ENCODE measurements at places on chromosomes 7 and 10.

DNA sequence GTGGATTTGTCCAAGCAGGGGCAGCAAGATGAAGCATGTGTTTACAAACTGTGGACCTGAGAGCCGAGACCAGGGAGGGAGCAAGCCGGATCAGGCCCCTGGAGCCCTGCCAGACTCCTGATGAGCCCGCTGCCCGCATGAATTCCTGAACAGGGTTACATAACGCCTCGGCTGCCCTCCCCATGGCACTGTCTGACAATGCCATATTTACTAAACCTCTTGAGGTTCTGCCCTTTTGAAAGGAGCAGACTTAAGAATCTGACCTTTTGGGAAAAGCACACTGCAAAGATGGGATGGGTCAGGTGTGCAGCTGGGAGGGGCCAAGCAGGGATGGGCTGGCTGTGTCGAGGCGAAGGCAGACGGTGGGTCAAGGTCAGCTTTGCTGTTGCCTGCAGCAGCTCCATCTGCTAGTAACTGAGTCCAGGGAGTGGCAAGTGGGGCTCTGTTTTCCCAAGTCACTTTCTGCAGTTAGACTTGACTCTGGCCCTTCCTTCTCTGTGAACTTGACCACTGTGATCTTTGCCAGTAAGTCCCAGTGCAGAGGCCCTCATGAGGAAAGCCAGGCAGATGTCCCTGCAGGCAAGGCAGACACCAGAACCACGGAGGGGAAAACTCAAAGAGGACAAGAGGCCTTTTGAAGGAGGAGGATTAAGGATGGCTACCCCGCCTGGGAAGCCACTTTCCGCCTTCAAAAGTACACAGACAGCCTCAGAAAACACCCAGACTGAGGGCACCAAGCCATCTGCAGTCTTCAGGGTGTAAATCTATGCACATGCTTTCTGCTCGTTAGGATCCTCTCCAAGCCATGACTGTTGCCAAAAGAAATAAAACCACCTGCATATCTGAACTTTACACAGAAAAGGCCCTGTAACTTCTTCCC is 175.8 kb downstream of the TNS3 start:
- peak; percentile 51 for DNase-seq

DNA sequence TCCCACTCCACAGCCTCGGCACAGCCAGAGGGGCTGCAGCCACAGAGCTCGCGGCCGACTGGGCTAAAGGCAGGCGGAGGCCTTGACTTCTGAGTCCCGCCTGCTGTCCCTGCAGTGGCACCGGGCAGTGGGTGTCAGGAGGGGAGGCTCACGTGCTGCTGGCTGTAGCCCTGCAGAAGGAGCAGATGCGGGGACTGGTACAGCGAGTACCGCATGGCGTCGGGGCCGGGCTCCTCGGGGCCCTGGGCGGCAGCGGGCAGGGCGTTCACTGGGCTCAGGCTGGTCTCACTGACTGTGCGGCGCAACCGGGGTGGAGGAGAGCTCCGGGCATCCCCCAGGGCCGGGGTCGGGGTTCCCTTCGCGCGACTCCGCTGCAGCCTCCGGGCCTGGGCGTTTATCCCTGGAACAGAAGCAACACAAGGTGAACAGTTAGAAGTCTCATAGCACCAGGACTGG is 25.6 kb downstream of the PAPOLB start:
- no peak for DNase-seq

- no peak for DNase-seq
Observed at GRCh38 chr7:158023157-158023556, 564.5 kb downstream of the PTPRN2 start.

GRCh38 chr7:134740376-134740775 is 39.1 kb upstream of the CALD1 start:
- no peak for DNase-seq

DNA sequence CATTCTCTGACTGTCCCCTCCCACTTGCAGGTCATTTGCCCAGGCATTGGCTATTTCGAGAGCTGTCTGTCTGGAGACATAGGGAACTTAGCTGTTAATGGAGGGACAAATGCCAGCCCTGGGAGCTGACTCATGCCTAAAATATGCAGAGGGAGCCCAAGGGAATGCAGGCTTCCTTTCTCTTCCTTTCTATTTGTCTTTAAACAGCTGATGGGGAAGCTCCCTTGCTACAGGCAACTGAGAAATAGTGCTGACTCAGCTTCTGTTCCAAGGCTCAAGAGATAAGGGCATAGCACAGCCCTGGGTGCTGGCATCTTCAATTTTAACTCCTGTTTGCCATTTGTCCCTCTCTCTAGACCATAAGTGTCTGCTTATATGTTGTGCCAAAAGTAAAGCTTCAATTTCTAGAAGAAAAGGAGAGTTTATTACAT is 82.7 kb upstream of the C1GALT1 start:
- peak; percentile 97 for DNase-seq

DNA sequence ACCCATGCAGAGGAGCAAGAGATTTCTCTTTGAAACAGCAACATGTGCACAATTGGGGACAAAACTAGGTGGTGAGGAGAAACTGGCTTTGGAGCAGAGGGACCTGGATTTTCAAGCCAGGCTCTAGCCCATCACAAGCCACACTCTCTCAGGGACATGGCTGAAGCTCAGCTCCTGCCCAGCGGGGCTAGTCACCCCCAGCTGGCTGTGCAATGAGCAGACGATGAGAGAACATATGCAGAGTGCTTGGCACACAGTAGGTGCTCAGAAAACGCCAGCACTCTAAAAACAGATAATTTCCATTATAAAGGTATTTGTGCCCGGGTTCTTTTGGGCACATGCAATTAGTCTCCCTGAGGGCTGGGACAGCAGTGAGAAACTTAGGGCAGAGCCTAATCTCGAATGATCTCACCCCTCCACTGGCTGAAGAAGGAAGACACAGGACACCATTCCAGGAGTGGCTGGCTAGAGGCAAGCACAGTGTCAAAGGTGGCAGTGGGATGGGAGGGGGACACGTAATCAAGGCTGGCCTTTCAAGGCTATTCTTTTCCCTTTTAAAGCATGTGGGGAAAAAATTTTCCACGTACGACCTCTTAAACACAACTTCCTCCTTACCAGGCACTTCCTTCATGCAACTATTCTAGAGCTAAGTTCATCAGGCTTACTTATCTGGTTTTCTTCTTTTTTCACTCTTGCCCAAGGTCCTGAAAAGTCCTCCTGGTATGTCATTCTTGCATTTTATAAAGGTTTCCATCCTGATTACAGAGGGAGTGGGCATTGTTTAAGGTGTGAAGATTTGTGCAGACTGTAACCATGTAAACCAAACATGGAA is 15.1 kb downstream of the FAM53B start:
- no peak for DNase-seq

- no peak for DNase-seq
Observed at GRCh38 chr7:35259523-35259908, 5.6 kb upstream of the TBX20 start.

DNA sequence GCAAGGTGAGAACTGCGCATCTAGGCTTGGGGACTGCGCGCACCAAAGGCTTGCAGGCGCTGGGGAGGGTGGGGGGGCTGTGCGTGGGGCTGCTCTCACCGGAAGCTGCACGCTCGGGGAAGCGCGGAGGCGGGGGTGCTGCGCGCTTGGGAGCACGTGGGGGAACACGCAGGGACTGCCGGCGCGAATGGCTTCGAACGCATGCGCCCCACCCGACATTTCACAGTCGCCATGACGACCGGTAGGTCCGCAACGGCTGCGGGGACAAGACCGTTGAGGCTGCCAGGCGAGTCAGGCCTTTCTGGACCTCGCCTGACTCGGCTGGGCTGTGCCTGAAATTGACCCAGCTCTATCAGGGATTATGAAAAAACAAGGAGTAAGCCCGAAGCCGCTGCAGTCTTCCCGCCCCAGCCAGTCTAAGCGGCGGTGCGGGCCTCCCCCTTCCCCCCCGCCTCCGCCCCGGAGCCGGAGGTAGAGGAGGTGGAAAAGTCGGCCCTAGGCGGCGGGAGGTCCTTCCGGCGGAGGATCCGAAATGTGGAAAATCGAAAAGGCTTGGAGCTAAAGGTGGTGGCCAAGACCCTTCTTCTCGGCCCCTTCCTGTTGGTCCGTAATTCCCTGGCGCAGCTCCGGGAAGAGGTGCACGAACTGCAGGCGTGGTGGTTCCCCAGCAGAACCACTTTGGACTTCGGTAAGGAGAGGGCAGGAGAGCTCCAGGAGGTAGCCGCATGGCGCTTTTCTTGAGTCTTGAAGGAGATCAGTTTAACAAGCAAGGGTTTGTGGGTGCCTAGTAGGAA is 34.9 kb upstream of the STEAP1 start:
- peak; percentile 6 for DNase-seq

- no peak for DNase-seq
Observed at GRCh38 chr10:2445370-2445769, 622.0 kb upstream of the PFKP start.

GRCh38 chr10:98425511-98426352 is 10.8 kb upstream of the PYROXD2 start:
- DNase-seq = peak; percentile 65

- DNase-seq = no peak
Observed at GRCh38 chr10:133091316-133091715, 3.6 kb downstream of the ADGRA1 start.

DNA sequence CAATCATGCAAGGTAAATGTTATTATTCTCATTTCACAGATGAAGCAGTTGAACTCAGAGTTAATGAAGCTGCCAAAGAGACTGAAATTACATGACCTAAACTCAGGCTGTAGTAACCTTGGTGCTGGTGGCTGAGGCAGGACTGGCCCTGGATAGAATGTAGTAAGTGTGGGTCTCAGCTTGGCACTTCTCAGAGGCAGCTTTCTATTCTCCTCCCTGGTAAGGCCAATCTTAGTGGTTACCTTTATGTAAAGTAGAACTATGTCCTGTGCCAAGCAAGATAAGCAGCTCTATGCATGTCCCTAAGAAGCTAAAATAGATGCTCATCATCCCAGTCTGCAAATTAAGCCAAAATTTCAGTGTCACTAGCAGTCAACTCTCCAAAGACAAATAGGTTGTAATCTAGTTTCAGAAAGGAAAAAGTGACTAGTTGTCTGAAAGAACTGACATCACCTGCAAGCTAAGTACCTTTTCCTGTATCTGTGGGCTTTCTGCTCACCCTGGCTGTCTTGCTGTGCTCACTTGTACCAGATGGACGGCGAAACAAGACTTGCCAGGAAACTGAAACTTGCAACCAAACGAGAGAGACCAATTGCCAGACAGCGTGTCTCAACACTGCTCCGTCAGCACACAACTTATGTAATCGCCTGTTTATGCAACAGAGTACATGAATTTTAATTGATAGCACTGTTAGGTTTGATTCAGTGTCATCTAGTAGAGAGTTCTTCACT is 43.7 kb downstream of the CH25H start:
- DNase-seq = no peak

DNA sequence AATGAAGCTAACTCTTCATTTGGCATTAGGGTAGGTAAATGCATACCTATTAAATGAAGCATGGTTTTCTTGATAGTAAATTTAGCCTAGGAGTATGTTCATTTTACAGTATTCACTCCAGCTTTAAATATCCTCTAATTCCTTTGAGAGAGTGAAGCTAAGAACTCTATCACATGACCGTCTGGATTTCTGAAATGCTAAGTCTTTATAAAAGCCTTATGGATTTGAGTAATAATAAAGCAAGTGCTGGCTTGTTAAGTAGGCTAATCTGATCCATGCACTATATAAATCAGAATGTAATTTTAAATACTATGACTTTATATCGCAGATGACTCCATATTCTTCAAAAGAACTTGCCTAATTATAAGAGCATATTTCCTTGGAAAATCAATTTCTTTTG is 64.8 kb downstream of the REEP3 start:
- no peak for DNase-seq

- DNase-seq = peak; percentile 33
Observed at GRCh38 chr7:82697897-82698296, 254.3 kb upstream of the CACNA2D1 start.

DNA sequence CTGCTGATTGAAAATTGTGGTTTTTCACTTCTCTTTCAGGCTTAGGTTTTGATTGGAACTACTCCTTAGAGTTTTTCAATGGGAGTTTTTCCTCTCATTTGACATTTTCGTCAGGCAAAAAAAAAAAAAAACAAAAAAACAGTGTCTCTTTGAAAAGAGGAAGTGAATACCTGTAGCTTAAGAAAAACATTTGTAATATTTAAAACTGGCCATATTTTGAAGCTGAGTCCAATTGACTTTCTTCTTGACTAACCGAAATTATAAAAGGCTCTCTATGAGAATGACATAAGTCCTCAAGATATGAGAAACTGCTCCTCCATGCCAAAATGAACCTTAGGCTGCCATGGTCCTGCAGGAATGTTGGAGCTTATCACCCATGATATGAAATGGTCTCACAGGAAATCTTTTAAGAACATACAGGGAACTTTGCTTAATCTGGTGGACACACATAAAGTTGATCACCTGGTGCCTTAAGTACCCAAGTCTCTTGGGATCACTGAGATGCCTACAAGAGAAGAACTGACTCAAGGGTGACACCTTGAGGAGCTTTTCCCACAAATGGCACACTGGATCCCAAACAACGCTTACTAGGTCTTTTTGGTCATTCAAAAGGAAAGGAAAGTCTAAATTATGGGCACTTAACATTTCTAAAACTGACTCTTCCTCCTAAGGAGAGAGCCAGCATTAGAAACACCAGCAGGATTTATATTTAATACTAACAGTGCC is 263.4 kb downstream of the CDC14C start:
- no peak for DNase-seq

DNA sequence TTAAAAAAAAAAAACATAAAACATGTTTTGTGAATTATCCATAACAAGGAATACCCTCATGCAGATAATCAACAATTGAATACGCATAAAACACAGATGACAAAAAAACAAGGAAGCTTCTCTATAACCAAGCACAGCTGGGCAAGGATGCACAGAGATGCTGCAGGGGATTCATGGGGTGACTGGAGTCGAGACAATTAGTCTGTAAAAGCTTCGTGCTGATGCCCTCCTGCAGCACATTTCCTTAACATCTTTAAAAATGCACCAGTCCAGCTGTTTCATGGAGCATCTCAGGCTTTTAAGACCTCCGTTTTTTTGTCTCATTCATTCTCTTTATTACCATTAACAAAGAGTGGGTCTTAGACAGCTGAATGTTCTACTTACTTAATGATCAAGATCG is 794.0 kb upstream of the C7orf33 start:
- DNase-seq = no peak

DNA sequence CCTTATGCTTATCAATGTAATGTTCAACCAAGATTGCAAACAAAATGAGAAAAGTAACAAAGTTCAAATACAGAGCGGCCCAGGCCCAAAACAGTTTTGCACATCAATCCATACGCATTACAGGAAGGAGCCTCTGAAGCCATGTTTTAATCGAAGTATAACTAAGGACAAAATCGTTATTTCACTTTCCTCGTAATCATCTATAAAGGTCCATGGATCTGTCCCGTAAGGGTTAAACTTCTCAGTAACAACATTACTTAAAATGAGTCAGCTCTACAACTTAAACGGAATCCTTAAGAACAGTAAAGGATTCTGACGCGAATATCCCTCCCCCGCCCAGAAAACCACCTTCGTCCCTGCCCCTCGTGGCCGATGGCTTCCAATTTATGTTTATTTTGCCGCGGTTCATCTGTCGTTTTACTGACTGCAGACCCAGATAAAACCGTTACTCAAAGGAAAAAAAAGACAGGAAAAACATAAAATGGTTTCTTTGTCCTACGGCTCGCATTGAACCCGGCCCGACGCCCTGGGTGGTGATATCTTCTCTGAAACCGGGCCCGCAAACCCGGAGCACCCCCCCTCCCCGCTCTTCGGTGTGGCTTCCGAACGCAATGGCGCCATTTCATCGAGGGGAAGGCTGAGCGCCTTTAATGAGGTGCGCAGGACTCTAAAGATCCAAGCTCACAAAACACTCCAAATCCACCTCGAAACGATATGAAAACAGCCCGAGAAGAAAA is 1.1 kb downstream of the HNRNPA2B1 start:
- DNase-seq = no peak

All from choroid plexus epithelial cell (primary cell).